ENCODE measurements at places on chromosomes 2 and 18.

GRCh38 chr2:98458207-98458606 is 13.5 kb downstream of the INPP4A start:
- no peak for DNase-seq

GRCh38 chr2:232439758-232440135 is 16.2 kb upstream of the ALPI start:
- no peak for DNase-seq

- DNase-seq: no peak
Measured at GRCh38 chr18:37672932-37673595, 107.5 kb upstream of the CELF4 start.

DNA sequence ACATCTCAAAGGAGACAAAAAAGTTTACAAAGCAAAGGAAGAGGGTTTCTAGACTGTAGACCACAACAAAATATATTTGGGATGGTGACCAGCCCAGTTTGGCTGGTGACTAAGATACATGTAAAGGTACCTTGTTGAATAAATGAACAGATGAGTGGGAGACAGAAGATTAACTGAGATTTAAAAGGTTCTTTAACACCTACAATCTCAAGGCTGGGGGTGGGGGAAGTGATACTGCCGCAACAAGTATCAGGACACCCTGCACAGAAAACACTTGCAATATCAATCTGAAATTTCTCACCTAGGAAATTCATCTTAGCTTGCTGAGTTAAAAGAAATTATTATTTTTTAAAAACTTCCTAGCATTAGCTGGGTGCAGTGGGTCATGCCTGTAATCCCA is 8.3 kb downstream of the RNF149 start:
- no peak for DNase-seq

GRCh38 chr2:99448556-99448955 is 41.3 kb downstream of the REV1 start:
- DNase-seq: no peak
